ENCODE measurements at places on chromosomes 3 and 15.

GRCh38 chr3:38163841-38164642, 1.3 kb upstream of the OXSR1 start:
- DNase-seq, result no peak

DNA sequence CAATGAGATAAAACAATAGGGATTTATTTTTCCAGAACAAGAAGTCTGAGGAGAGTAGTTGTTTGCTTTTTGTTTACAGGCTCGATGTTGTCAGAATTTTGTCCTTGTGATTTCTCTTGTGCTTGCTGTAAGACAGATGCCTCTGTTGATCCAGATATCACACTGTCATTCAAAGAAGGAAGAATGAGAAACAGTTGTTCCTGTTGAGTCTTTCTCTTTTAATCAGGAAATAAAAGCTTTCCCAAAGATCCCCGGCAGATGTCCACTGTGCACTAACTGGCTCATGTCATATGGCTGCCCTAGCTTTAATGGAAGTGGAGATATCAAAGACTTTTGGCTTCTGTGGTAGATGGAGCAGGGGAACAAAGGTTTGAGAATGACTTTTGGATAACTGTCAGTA, 6.8 kb downstream of the SERPINI1 start:
- DNase-seq, result no peak

DNA sequence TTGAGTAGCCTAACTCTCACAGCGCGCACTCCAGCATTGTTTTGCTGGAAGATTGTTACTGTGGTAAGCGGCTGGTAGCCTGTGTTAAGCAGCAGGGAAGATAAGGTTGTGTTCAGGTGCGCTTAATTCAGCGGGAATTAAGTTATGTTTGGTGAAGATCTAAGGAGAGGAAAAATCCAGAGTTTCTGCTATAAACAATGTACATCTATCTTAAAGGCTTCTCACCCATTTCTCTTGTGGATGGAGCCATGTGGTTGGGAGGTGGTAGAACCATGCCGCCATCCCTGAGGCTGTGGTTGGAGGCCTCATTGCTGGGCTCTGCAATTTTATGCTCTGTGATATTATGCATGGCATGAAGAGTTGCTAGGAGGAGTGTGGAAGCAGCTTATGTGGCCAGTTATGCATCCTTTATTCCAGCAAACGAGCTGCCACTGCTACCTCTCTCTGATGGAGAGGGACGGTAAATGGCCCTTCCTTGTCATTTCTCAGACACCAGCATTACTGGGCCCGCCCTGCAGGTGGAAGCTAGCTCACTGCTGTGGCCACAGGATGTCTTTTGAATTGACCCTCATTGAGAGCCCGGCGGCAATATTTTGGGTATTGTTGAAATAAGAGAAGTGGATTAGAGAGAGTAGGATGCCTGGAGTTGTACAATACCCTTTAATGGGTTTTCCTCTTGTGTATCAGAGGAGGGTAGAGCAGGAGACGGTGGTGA, 1.3 kb downstream of the MINAR1 start:
- DNase-seq, result no peak

DNA sequence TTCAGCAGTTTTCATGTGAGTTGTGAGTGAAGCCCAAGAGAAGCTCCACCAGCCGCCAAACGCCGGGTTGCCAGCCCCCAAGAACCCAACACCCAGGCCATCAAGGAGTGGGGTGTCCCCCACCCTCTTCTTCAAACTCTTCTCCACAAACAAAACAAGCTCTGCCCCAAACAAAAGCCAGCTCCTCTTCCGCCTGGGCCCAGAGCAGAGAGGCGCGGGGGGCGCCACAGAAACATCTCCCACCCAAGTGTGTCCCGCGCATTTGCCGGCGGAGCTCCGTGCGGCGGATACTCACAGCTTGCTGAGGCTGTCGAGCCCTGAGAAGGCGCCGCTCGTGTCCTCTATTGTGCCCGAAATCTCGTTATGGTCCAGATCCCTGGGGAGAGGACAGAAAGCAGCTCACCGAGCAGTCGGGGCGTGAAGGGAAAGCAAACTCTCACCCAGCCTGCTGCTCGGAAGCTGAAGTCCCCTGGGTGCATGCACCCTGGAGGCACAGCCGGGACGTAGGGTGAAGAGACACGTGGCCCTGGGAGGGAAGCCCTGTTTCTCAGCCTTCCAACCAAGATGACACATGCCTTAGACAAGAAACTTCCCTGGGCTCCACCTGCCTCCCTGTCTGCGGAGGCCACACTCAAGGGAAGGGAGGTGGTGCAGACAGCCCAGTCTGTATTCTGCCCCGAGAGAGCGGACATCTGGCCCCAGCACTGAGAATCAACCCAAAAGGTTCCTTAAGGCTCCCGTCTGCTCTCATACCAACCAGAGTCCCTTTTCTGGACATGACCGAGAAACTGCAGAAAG, 95.7 kb downstream of the LRIG1 start:
- no peak for DNase-seq

DNA sequence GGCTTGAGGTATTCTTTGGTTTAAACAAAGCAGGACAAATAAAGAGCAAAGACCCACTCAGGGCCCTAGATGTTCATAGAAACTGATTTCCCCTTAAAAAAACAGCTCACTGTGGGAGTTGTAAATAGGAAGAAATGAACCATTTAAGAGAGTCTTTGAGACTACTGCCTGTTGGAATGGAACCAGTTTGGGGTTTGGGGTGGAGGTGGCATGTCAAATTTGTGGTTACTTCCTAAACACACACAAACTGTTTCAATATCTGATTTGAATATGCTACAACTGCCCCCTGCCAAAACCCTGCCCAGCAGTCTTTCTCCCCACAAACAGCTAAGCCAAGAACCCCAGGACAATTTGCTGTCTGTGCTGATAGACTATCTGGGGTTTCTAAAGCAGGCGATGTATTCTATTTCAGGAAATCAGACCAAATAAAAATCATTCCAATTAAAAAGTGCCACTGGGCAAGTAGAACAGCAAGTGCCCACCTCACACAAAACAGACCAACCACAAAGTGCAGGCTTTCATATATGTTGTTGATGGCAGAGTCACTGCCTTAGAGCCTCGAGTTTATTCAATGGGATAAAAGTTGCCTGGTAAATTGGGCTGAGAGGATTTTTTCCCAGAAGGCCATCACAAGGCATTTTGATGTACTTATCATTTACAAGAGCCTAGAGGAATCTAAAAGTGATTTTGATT, 293.9 kb upstream of the PROK2 start:
- no peak for DNase-seq

- DNase-seq, result no peak
Measured at GRCh38 chr3:133855002-133855370, 40.7 kb downstream of the RAB6B start.

DNA sequence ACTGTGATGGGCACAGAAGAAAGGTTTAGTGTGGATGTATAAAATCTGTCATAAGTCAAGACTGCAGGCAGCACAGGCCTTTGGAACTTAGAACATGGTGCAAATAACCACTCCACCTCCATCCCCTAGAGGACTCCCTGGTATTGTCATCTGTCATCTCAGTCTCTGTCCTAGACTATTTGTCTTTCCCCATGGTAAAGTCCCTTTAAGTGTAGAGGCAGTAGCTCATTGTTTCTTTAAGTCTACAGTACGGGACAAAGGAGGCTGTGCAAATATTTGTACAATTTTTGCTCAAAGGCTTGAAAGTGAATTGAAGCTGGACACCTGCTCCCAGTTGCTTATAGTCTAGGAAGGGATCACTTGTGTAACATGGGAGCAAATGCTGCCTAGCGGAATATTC, 3.2 kb upstream of the PXYLP1 start:
- no peak for DNase-seq

DNA sequence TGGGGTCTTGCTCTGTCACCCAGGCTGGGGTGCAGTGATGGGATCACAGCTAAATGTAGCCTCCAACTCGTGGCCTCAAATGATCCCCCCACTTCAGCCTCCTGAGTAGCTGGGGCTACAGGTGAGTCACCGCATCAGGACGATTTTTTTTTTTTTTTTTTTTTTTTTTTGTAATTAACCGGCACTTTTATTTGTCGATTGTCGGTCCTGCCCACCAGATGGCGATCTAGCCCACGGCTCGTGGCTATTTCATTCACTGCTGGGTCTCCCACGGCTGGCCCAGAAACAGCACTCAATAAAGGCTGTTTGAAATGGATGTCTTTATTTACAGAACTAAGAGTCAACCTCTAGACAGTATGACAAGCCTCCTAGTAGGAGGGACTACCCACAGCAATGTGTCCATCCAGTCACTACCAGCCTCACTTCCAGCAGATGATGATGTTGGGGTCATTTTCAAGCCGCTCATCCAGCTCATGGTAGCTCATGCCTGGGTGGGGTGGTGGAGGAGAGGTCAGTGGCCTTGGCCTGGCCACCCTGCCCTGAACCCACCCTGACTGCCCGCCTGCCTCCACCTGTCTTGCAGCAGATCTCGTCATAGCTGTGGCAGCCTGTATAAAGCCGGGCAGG, 1.8 kb upstream of the ZMYND10 start:
- DNase-seq, result peak; percentile 73

GRCh38 chr3:126124148-126124868, 40.4 kb upstream of the SLC41A3 start:
- no peak for DNase-seq

DNA sequence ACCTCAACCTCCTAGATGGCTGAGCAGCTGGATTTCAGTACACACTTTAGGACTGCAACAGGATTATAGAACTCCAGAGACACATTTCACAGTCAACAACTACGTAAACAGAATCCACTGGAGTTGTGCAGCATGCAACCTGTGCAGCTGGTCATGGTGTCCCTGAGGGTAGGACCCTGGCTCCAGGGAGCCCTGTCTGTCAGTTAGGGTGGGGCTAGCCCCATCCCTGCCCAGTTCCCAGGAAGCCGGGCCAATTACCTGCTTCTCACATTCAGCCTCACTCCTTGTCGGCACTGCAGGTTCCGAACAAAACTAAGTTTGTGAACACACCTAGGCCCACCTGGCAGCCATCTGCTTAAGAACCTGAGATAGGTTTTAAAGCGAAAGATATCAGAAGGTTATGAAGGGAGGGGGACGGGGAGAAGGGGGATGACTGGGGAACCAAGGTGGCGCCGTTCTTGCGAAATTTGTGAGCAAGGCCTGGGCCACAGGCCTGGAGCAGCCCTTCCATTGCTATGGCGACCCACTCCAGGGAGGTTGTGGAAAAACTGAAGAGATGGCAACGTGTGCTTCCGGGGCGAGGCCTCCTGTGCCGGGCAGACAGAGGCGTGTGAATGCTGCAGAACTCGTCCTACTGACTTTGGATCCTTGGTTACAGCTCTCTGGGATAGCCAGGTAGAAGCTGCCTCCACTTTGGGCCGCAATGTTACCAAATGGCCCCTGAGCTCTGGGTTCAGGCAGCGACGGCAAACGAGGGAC, 25.3 kb downstream of the ACSBG1 start:
- no peak for DNase-seq

- DNase-seq, result no peak
Measured at GRCh38 chr3:67401921-67402320, 252.5 kb downstream of the SUCLG2 start.

- DNase-seq, result no peak
Measured at GRCh38 chr3:133413161-133414020, 13.5 kb downstream of the BFSP2 start.

DNA sequence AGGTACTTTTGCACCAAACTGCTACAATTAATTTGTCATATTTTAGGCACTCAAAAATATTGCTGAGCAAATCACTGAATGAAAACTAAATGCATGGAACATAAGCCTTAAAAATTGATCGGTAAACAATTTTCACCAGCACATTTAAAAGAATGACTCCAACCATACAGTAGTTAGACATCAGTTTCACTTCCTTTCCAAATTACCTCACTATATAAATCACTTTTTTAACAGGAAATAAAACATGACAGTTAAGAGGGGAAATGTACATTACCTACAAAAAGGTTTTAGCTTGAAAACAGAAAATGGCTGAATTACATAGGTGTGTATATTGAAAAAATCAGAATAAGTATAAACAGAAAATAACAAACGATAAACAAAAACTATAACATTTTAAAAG, 108.4 kb downstream of the SERPINI1 start:
- no peak for DNase-seq

DNA sequence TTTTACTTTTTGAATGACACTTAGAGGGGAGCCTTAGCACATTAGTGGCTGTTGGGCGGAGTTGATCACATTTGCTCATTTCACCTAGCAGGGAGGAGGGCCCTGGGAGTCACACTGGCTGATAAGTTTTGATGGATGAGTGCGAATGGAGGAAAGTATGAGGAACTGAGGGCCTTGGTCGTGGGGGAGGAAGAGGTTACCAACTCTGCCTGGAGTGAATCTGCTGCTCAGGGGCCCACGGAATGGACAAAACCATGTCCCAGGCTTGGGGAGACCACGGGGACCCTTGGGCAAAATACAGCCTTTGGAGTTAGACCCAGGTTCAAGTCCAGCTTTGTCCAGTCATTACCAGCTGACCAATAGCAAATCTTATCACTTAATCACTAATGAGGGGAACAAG, 5.1 kb upstream of the FLNB start:
- no peak for DNase-seq

DNA sequence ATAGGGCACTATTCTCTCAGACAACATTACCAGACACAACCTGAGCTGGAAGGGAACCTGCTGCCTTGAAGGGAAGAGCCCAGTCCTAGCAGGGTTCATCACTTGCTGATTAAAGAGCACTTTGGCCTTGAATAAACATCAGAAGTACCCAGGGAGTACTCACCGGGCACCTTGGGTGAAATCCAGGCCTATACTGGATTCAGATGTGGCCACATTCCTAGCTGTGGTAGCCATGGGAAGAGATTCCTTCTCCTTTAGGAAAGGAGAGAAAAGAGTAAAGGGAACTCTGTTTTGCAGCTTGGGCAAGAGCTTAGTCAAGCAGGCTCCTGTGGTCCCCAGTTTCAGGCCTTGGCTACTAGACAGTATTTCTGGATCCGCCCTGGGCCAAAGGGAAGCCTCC, 195.0 kb downstream of the SPATA16 start:
- DNase-seq, result no peak

- DNase-seq, result no peak
Measured at GRCh38 chr15:29672923-29673809, 149.1 kb downstream of the TJP1 start.

Measured in central memory CD4-positive, alpha-beta T cell (primary cell).